ENCODE measurements at places on chromosomes 12 and 14.

- DNase-seq = no peak
Observed at GRCh38 chr12:11813438-11813813, 164.0 kb downstream of the ETV6 start.

GRCh38 chr14:82224610-82225009, 691.0 kb upstream of the SEL1L start:
- DNase-seq = no peak

DNA sequence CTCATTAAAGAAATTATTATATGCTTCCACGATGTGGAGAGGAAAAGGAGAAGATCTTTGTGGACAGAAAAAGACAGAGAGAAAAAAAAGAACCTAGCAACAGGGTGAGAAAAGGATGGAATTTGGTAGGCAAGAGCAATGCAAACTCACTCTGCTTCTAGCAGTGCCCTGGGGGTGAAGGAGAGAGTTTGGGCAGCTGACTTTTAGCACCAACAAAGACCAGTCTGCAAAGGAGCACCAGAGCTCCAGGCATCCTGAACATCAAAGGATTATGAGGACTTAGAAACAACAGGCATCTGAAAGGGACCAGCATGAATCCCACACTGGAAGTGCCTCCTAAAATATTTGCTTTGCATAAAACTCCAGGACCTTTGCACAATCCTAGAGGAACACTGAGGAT, 32.8 kb upstream of the RERG start:
- no peak for DNase-seq

- no peak for DNase-seq
Observed at GRCh38 chr12:53530920-53531319, 23.6 kb upstream of the NPFF start.

GRCh38 chr12:27521066-27521465, 2.9 kb upstream of the PPFIBP1 start:
- no peak for DNase-seq

DNA sequence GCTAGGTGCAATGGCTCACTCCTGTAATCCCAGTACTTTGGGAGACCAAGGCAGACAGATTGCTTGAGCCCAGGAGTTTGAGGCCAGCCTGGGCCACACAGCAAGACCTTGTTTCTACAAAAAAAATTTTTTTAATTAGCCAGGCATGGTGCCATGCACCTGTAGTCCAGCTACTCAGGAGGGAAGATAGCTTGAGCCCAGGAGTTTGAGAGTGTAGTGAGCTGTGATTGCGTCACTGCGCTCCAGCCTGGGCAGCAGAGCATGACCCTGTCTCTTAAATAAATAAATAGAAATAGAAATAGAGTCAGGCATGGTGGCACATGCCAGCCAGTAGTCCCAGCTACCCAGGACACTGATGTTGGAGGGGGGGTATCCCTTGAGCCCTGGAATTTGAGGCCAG, 36.7 kb upstream of the CLIP1 start:
- no peak for DNase-seq

DNA sequence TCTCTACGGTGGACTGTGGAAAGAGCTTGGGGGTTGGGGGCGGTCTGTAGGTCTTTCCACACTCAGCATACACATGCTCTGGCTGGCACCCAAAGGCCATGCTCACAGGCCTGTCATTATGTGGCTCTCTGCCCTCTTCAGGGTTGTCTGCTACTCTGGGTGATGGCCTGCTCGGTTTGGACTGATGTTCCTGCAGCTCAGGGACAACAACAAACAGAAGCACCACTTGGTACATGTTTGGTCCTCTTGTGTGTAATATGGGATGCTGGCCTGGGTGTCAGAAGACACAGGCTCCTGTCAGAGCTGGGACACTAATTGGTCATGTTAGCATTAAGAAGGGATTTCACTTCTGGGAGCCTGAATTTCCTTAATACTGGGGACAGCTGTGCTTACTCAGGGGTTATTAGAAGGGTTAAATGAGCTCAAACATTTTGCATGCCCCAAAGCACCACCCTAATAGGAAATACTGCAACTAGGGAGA, 32.7 kb upstream of the SELPLG start:
- DNase-seq = no peak

DNA sequence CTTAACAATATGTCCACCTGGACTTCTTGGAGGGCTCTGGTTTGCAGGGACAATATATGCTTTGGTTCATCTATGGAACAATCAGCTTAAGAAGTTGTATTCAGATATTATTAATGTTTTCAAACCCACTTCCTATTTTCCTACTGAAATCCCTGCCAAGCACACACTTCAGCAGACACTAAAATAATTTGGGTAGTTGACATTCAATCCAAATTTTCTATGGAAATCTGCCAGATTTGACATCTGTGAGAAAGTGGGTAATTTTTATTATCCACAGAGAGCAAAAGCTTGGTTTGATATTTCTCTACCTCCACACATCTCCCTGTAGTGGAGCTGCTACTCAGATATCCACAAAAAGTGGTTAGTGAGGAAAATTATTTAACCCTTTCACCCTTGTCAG, 378.8 kb upstream of the SOX5 start:
- DNase-seq = no peak

GRCh38 chr12:132475304-132476037, 14.5 kb upstream of the FBRSL1 start:
- DNase-seq = no peak

- DNase-seq = no peak
Observed at GRCh38 chr14:26088275-26088674, 509.6 kb downstream of the NOVA1 start.

DNA sequence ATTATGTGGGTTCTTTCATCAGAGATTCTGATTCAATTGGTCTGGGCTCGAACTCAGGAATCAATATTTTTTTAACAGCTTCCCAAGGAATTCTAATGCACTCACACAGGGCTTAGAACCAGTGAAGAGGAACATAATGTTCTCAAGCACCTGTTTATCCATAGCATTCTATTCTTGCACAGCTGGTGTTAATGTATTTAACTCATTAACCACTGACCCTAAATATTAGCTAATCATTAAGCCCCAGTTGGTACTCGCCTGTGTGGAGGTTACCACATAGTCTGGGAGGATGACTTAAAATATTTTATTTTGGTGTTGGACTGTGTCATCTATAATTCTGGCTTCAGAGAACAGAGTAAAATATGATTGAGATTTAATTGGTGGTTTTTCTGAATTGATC, 45.3 kb downstream of the LRP6 start:
- no peak for DNase-seq

DNA sequence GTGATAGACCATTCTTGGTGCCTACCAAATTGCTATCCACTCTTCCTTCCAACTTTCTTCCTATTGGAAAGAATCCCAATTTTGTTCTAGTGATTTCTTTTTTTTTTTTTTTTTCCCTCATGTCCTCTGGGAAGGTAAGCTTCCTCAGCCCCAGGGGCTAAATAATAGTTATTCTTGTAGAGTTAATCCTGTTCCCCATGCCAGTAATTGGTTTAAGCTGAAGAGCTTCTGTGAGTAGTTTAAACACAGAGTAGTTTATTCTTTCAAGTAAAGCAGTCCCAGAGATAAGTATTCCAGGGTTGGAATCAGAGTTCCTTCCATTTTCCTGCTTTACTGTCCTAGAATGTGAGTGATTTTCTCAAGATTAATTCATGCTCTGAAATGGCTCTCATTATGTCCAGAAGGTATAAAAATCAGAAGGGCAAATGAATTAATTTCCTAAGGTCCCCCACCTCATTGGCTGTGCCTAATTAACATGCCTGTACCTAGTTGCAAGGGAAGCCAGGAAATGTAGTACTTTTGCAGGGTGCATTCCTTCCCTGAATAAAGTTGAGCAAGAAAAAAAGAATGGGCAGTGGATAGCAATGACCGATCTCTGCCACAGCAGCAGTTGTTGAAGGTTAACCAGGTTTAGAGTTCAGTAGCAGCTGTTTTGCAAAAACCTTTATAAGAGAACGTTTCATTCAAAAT, 97.8 kb downstream of the PLEKHA5 start:
- no peak for DNase-seq

- no peak for DNase-seq
Observed at GRCh38 chr14:102909462-102909861, 13.0 kb upstream of the AMN start.

- no peak for DNase-seq
Observed at GRCh38 chr14:52883658-52884057, 67.2 kb downstream of the FERMT2 start.

DNA sequence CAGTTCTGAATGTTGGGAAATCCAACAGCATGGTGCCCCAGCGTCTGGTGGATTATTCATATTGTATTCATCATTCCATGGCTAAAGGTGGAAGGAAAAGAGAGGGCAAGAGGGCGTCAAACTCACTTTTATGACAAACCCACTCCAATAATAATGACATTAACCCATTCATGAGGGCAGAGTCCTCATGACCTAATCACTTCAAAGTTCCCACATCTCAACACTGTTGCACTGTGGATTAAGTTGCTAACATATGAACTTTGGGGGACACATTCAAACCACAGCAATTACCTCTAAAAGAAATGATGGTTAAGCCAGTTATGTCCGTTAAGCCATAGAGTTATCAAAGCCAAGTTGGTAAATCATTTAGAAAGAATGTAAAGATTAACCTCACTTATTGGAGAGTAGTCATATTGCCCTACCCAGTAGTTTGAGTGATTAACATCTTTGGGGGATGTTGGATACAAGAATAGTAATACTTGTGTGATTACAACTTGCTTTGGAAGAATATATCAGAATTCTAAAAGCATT, 212.4 kb upstream of the FLRT2 start:
- no peak for DNase-seq

DNA sequence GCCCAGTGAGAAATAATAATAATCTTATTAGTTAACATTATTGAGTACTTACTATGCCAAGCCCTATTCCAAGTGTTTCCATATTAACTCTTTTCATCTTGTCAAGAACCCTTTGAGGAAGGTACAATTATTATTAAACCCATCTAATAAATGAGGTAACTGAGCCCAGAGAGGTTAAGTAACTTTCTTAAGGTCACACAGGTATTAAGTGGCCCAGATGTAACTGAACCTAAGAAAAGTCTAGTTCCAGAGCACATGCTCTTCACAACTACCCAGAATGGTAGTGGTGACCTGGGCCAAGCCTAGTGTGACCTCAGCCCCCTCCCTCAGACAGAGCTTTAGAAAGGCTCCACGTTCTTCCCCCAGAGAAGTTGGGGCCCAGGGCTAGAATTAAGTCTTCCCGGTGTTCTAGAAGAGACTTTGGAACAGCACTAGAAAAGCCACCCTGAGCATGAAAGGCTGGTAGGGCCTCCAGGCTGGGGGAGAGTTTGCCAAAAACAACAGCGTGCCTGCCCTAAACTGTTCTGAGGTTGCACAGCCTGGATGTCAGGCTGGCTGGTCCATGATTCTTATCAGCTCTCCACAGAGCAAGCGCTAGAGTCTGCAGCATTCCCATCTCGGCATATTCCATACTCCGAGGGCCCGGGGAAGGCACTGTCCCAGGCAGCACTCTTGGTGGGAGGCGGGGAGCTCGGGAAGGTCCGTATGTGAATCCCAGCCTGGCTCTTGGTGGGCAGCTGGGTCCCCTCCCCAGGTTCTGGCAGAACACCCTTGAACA, 41.3 kb upstream of the CTDSP2 start:
- DNase-seq = no peak

DNA sequence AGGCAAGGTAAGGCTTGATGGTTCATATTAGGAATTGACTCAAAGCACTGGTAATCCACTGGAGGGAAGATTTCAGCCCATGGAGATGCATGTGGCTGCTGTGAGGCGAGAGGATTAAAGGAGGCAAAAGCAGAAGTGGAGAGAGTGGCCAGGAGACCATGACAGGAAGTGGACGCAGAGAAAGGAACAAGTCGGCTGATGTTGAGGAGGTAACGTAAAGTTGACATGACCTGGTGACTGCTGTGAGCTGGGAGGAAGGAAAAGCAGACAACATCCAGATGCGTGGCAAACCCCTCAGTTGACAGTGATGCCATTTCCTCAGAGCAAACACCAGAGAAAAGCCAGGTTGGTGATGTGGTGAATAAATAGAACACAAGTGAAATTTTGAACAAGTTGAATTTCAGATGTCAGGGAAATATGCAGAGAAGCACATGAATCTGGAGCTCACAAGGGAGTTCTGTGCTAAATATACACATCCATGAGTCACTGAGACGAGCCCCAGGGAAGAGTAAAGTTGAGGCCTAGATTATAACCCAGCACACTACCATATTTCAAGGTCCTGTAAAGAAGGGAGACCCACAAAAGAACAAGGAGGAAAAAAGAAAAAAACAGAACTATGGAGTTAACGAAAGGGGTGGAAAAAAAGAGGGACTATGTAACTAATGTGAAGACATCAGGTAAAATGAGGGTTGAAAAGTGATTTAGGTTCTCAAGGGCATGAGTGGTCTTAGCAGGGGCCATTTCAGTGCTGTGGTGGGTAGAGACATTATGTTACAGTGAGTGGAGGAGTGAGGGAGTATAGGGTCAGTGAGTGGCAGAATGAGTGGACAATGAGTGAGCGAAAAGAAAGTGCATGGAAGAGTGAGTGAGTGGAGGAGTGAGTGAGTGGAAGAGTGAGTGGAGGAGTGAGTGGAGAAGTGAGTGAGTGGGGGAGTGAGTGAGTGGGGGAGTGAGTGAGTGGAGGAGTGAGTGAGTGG, 61.6 kb upstream of the GZMB start:
- no peak for DNase-seq

- no peak for DNase-seq
Observed at GRCh38 chr14:89621791-89622638, 205.0 kb upstream of the FOXN3 start.

DNA sequence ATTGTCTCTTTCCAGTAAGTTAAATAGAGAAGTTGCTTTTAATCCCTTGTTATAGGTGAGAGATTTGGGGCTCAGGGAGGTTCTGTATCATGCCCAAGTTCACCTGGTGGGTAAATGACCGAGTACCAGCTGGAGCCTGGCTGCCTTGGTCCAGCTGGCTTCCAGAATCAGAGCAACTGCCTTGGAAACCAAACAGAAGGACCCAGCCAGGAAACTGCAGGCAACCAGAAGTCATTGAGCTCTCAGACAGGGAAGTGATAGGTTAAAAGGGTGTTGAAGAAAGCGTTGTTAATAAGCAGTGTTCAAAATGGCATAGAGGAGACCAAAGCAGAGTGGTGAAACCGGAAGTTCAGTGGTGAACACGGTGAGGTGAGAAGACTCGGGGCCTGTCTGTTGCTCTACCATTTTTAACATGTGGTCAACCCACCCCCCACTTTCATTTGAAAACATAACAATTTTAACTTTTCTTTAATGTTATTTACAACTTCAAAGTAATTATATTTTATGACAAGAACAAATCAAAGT, 54.9 kb downstream of the PLEKHG7 start:
- DNase-seq = no peak

DNA sequence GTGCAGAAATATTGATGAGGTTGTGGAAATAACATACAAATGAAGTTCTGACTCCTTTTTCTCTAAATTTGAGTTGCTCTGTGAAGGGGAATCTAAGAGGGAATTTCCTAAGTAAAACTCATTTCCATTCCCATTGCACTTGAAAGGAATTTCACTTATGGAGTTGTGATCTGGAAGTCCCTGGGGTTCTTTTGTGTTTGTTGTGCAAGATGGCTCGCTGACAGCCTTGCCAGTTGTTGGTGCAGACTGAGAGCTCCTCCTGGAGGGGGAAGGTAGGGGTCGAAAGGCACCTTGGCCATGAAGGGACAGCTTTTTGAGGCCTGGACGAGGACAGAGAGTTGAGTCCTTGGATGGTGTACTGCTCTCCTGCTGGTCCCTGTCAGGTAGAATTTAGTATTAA, 72.0 kb downstream of the C12orf56 start:
- no peak for DNase-seq

GRCh38 chr14:82488473-82488872, 954.8 kb upstream of the SEL1L start:
- no peak for DNase-seq

- no peak for DNase-seq
Observed at GRCh38 chr12:109109746-109110350, 6.5 kb upstream of the ACACB start.

Data from NCI-H1417 treated with DMSO at 0.1 percent for 48 hours (cell line).